NCI-H1930 (cell line): ENCODE measurements at places on chromosomes 7 and 10.

DNA sequence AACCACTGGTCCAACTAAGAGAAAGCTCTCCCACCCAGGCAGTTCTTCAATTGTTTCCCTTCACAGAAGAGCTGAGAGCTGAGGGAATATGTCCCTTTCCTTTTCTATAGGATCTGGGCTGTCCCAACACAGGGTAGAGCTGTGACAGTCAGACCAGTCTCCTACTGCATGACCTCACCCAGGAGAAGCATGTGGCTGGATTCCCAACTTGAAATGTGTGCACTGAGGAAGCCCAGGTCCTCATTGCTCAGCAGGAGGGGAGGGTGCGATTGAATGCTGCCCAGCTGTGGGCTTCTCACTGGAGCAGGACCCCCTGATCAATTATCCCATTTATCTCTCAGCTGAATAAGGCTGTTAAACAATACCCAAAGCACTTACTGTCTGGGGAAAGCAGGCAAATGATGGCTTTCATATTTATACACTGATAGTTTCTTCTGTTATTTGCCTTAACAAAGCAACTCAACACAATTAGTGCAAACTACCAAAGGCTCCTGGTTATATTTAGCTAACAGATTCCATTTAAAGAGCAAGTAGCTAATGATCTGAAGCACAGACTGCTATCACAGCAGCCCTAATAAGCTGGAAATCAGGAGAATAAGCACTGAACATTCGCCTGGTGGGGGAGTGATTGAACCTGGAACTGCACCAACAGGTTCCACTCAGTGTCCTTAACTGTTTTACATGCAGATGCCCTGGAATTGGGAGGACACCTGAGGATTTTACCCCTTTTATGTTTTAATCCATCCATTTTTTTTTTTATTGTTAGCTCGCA, 508.8 kb downstream of the CCSER2 start:
- no peak for DNase-seq

- no peak for DNase-seq
These were observed 38.6 kb downstream of the ADAM12 start for GRCh38 chr10:126349676-126350075.

DNA sequence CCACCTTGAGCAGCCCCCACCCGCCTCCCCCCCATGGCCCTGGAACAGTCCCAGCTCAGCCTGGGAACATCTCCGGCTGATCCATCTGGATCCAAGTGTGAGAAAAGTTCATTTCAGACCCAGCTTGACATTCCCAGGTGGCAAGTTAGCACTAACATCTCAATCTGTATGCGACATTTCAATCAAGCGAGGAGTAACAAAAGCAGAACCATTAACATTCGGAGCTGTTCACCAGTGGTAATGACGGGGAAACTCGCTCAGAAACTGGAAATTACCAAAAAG, 65.4 kb downstream of the PAX2 start:
- DNase-seq: no peak

- DNase-seq: no peak
These were observed at the start of gene DEPP1 for GRCh38 chr10:44978570-44979280. TSS of gene DEPP1 (minus strand) at chr10:44978809. CDS start at chr10:44978030, 779 bp downstream.

GRCh38 chr10:11993834-11994468, 48.7 kb downstream of the UPF2 start:
- DNase-seq: no peak

DNA sequence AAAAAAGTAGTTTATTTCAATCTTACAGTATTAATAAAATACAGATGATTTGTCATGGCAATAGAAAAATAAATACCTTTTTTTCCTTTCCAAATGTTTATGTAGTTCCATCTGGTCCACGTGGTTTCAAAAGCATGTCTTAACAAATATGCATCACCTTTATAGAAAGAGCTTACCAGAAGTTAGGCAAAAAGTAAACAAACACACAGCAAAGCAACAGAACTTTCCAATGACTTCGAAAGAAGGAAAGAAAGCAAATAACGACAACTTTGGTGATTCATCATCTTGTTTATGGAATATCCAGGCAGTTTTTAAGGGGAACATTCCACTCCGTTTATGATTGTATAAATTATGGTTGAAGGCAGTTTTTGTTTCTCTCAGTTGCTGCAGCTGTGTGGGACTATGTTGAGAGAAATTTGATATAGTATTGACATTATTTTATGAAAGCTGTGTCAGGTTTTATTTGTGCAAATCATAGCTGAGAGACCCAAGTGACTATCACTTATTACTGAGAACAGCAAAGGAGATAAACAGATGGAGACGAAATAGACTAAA, 203.1 kb downstream of the CDC14C start:
- DNase-seq: no peak

DNA sequence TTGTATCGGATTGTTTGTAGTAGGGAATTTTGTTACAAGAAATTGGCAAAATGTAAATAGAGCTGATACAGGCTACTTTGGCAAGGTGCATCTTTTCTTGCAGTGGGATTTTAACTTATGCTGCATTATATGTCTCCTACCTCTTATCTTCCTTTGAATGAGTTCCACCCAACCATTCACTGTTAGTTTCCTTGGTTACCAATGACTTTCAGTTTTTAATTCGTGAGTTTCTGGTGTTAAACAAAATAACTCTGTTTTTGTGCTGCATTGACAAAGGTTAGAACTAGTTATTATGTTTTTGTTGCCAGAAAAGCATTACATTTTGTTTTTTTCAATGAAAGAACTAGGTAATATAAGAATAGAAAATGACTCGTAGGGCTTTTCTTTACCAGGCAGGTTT, 327.2 kb downstream of the LHFPL3 start:
- DNase-seq: no peak

DNA sequence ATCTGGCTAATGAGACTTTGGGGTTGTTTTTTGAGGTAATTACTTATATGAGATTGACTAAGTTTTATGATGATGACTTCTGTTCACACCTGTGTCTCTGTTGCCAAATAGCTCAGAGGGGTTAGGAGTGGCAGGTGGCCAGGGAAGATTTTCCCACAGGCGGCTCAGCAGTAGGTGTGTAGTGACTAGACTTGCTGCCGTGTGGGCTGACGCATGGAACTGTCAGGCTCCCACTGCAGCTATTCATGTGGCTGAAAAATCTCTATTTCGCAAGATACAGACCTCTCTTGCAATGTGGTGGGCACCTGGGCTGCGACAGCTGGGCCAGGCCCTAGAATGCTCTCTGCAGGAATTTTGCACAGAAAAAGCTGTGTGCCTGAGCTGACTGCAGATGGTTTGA, 1.4 kb downstream of the CPA4 start:
- no peak for DNase-seq

- peak; percentile 99 for DNase-seq
These were observed 113.4 kb downstream of the SEM1 start for GRCh38 chr7:96596120-96596826.

- no peak for DNase-seq
These were observed 1.7 kb upstream of the SUMF2 start for GRCh38 chr7:56062382-56062781.

DNA sequence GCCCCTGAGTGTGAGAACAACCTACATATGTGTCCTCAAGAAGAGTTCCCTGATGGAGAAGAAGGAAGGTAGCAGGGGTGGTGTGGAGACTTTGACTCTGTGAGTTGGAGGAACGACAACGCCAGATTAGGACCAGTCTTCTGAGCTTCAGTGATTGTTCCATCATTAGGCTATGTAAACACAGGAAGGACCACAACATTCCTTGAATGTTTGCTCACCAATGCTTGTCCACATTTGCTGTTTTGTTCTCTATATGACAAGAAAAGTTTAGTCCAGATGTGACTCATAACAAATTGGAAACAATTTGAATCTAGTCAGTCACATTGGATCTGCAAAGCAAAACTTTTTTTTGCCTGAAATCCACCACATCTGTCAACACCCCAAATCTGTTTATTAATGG, 62.7 kb downstream of the ENTPD1 start:
- DNase-seq: no peak

DNA sequence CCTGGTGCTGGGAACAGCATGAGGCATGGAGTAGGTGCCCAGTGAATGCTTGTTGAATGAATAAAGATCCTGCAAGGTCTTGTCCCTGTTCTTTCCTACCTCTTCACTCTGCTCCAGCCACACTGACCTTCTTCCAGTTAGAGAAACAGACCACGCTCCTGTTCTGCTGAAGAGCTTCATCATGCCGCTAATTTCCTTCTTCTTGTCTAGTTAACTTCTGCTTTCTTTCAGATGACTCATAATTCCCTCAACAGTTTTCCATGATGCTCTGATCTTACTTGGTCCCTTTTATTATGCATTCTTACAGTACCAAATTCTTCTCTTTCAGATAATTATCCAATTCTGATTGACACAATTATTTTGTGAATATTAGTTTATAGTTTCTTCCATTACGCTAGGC, 59.5 kb upstream of the C1QL3 start:
- no peak for DNase-seq

GRCh38 chr10:19925064-19925463, 108.8 kb downstream of the PLXDC2 start:
- no peak for DNase-seq

DNA sequence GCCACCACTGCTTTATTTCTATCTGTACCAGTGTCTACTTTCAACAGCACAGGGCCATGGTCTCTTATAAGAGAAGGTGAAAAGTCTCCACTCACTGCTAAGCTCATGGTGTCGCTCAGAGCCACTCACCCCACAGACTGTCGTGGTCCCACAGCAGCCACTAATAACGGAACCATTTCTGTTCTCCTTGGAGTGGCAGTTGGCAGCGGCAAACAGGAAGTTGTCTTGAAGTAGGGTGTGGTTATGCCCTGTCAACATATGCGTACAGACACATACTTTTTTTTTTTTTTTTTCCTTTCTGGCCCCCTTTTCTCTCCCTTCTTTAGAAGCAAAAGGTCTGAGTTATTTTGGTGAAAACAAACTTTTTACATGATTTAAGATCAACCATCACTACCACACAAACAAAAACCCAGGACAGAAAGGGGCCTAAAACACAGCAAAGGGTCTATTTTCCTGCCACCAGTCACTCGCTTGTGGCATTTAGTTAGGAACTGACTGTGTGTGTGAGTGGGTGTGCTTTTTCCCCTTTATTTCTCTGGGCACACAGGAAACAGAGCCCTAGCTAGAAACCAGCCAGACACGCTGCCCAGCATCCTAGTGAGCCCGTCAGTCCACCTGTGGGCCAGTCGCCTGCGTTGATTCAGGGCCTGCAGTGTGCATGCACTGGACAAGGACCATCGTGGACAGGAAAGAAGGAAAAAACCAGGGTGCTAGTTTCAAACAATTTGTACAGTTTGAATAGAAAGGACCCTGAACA, 96.7 kb upstream of the EFCAB10 start:
- DNase-seq: no peak
